ENCODE measurements at places on chromosomes 2 and 18. TPM values are rescaled to one million over a fixed set of nuclear protein-coding genes. Genes with fewer than 3 reads are reported as not detected.

DNA sequence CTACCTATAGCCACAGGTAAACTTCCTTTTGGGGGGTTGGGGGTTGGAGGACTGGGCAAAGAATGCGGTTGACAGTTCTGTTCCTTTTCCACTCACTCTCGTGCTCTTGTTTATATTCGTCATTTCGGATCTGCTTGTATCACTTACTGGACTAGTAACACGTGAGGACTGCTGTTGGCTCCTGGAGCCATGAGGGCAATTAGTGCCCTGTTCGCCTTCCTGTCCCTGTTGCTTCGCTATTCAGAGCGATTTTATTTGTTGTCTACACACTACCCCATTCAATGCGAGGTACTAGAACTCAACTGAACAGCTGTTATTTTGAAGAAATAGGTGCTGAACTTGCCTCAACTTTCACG is 1.1 kb downstream of the KCNJ3 start:
- no peak for DNase-seq

GRCh38 chr2:9548506-9548905 is 7.1 kb downstream of the ADAM17 start:
- DNase-seq = no peak

- DNase-seq = no peak
These were observed 152.9 kb downstream of the PXDN start for GRCh38 chr2:1591461-1591770.

SCG2 gene
- total RNA-seq = 13.3 TPM

RALB gene
- total RNA-seq = 44.0 TPM

GRCh38 chr2:112720785-112721184 is at the start of gene NT5DC4:
NT5DC4 (plus strand) TSS chr2:112721020; CDS start chr2:112721080, 60 bp downstream.
- DNase-seq = no peak

- DNase-seq = no peak
These were observed 240.6 kb upstream of the CWC22 start for GRCh38 chr2:180247658-180248057.

GRCh38 chr2:212013626-212014025 is 525.0 kb downstream of the ERBB4 start:
- no peak for DNase-seq

SLC23A3 gene
- total RNA-seq = 5.4 TPM

GRCh38 chr2:237854295-237854694 is 5.1 kb upstream of the RAMP1 start:
- DNase-seq = no peak

GALM gene
- 16.9 TPM for total RNA-seq

DNA sequence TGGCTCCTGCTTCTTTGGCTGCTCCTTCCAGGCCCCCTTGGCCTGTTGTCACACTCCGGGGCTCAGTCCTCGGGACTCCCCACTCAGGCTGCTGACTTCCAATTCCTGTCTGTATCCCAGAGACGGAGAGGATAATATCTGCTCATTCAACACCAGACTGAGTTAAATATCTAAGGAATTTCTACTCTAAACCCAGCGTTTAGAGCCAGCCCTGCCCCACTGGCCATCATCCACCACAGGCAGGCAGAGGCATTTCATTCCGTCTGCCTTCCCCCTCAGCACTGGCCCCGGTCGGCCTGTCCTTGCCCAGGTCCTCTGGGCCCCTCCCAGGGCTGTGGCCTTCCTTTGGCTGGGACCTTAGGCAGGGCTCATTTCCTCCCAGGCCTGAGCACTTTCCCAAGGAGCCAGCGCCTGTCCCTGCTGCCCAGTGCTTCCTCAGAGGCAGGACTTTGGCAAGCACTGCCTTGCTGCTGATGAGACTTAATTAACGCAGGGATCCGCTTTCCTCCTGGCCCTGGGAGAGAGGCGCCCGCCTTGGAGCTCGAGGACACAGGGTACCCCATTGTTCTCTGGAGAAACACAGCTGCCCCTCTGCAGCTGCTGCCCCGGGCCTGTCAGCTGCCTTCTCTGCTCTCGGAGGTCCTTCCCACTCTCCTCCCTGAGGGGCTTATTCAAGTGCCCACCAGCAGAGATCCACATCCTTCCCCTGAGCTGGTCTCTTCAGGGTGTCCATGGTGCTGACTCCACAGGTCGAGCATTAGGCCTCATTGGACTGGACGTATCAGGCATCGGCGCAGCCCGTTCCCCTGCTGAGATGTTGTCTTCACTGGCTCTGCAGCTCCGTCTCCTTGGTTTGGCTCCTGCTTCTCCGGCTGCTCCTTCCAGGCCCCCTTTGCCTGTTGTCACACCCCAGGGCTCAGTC is 42.8 kb downstream of the ATOH8 start:
- DNase-seq = no peak

DNA sequence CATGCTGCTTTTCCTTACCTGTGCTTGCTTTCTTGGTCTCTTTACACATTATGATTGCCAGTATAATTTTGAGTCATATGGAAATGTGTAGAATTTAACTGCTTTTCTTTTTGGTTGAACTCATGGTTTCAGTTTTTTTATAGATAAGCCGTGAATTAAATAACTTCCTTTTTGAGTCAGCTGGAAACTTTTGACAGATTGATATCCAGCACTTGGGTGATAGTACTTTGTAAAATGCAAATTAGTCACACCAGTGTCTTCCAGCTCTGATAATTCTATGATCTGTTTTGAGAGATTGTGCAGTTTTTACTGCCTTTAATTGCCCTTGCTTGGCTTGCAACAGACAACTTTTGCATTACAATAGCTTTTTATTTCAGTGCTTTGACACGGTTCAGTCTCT is 86.4 kb downstream of the NCOA1 start:
- no peak for DNase-seq

GRCh38 chr18:51017140-51017879 is 12.7 kb upstream of the SMAD4 start:
- no peak for DNase-seq

- no peak for DNase-seq
These were observed at the start of gene SPDYA for GRCh38 chr2:28810384-28811285. SPDYA (plus strand) TSS chr2:28810834; CDS start chr2:28816015, 5,181 bp downstream.

DNA sequence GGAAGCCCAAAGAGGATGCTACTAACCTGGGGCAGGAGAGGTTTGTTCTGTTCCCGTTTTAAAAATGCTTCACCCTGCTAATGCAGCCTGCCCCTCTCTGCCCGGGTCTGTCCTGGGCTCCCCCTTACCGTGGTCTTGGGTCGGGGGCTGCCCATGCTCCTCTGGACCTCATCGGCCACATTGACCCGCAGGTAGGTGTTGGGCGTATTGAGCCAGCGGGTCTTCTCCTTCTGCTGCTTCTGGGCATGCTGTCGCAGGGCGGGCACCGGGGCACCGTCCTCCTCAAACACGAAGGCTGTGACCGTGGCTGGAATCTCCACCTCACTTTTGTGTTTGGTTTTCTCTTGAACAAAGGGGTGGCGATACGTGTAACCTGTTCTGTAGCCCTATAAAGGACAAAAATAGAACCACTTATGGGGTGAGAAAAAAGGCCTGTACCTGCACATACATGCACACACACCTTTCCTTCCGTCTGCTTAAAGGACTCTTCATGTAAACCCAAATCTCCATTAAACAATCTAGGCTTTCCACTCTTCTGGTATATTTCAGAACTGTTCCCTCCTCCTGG is 89.3 kb downstream of the ADD2 start:
- no peak for DNase-seq

DNA sequence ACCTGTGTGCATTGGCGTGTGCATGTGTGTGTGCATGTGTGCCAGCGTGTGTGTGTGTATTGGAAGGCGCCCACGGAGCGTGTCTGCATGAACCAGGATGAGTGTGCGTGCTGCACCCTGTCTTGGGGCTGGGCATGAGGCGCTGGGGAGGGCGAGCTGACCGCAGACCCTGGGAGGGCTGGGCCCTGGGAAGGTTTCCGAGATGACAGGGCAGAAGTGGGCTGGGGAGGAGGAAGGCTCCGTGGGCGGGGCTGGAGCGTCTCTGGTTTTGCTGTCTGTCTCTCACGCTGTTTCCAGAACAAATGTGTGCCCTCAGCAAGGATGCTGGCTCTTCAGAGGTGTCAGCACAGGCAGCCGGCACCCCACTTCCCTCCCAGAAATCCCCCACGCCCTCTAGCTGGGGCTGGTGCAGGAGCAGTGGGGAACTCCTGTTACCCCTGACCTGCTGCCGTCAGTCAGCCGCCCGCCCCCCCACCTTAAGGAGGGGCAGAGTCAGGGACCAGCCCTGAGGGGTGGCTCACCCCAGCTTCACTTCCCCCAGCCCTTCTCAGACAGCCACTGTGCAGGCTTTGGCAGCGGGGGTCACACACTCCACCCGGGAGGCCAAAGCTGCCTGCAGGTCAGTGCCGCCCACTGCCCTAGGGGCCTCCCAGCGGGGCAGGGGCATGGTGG is at the start of gene GPR35:
Gene GPR35 (plus strand): TSS at position 531 of the 672 bp plus-strand sequence. CDS start 4,473 bp downstream, outside the sequence.
- no peak for DNase-seq

DNA sequence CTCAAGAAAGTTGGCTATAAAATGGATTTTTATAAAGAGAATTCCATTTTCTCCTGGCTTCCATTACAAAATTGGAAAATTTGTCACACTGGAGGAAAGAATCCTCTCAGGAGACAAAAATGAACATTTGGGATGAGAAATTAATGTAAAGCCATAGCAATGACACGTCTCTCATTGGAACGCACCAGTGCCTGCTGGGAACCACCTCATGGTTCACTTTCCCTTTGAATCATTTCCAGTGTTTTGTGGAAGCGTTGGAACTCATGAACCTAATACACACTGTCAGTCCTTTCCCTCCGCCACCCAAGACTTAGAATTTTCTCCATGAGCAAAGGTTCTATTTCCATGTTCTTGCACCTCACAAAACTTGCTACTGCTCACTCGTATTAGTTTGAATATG is 21.0 kb upstream of the NRP2 start:
- no peak for DNase-seq

GRCh38 chr2:25460261-25460905 is 118.7 kb upstream of the DNMT3A start:
- DNase-seq = no peak

CTLA4 gene
- 7.9 TPM for total RNA-seq

GRCh38 chr2:219271021-219271420 is 8.1 kb upstream of the DNAJB2 start:
- no peak for DNase-seq

DNA sequence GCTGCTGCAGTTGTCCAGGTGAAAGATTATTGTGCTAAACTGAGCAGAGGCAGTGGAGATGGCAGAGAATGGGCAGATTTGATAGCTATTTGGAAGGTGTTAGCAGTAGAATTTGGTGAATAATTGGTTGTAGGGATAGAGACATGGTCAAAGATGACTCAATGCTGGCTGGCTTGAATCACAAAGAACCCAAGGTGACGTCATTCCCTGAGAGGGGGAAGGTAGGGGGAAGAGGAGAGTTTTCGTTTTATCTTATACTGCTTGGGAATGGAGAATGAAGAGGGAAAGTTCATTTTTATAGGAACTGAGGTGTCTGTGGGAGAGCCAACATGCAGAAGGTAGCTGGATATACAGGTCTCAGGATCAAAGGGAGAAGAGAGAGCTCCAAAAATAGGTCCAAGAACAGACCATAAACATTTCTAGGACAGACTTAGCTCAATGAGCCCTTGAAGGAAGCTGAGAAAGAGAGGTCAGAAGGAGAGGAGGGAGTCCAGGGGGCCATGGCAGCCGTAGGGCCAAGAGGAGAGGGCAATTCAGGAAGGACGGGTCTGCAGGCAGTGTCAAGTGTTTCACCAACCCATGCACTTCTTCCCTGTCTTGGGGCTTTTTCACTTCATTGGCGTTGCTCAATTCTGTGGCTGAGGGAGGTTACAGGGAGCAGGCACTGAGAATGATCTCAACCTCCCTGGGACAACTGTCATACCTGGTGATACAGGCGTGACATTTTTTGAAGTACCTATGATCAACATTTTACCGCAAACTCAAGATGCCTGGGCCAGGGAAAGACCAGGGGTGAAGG is 281.3 kb downstream of the TDRD15 start:
- DNase-seq = no peak

GYPC gene
- 84.2 TPM for total RNA-seq

- no peak for DNase-seq
These were observed 1173.1 kb upstream of the ZEB2 start for GRCh38 chr2:145692971-145693478.

DLGAP1 gene
- total RNA-seq = 3.2 TPM

- DNase-seq = no peak
These were observed 260.6 kb upstream of the NT5C1B start for GRCh38 chr2:18849841-18850578.

LRP2 gene
- total RNA-seq = not detected

KCNK3 gene
- total RNA-seq = 10.6 TPM

DNA sequence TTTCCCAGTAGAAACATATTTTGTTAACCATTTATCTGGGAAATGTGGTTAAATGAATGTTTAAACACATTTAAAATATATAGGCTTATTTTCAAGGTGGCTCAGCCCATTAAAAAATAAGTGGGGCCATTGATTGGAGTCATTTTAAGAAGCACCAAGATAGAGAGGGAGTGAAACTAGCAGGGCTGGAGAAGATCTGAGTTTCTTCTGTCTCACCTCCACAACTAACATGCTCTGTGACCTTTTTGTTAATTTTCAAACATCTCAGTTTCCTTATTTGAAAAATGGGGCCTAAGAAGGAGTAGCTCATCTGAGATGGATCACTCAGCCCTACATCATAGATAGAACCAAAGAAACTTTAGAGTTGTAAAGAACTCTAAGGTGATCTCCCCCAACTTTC is 254.8 kb downstream of the KCNS3 start:
- no peak for DNase-seq

- no peak for DNase-seq
These were observed 35.7 kb downstream of the ACVR1C start for GRCh38 chr2:157592948-157593347.

DNA sequence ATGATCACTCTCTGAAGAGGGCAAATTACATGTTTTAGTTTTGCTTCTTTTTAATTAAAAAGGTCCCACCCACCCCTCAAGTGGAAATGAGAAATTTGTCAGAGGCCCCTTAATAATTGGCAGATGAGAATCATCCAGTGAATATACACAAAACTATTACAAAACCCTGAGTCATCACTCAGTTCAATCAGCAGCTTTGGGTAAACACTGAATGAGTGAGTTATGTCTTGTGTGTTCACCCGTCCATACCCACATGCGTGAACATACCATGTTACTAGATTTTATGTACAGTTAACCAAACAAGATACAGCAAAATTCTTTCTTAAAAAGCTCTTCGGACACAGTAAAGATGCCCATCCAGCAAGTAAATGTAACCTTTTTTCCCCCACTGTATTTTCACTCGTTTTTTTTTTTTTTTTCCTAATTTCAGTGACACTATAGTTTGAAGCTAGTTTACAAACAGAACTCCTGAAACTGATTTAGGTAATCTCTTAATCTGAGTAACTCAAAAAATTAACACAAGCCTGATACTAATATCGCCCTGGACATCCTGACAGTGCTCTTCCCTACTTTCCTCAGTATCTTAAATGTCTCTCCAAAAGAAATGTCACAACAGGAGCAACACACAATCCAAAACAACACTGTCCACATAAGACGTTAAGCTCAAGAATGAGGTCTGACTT is 1.4 kb downstream of the PSME4 start:
- no peak for DNase-seq

RAPH1 gene
- 22.6 TPM for total RNA-seq
